SK-N-SH (cell line): ENCODE measurements at places on chromosomes 7 and 10.

DNA sequence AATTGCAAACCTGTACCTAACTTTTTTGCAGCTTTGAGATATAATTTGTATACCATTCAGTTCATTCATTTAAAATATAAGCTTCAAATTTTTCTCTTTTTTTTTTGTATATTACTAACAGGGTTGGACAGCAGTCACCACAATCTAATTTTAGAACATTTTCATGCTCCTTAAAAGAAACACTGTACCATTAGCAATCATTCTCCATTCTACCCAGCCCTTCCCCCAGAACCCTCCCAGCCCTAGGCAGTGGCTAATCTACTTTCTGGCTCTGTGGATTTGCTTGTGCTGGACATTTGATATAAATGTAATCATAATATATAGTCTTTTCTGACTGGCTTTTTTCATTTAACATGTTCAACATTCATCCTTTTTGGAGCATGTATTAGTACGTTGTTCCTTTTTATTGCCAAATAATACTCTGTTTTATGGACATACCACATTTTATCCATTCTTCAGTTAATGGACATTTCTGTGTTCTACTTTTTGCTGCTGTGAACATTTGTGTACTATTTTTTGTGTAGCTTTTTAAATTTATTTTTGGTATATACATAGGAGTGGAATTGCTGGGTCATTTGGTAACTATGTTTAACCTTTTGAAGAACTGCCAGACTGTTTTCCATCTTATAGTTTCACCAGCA, 40.9 kb upstream of the ST7 start:
- DNase-seq, result no peak

DNA sequence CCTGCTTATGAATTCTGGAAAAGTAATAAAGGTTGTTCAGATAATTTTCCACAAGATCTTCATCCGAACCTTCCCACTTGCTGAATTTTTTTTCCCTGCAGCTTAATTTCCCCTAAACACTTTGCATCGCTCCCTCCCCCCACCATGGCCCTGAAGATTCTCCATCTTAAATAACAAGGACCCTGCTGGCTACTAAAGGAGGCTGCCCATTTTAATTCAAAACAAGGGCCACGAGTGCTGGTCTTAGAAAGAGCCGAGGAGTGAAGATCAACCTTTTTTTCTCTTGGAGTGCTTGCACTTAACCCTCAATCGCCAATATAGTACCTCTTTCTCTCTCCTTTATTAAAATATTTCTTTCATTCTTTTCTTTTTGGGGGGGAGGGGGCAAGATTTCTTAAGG, 9.2 kb upstream of the SP8 start:
- DNase-seq, result no peak

GRCh38 chr7:45203936-45204445, 46.4 kb downstream of the RAMP3 start:
- DNase-seq, result no peak

DNA sequence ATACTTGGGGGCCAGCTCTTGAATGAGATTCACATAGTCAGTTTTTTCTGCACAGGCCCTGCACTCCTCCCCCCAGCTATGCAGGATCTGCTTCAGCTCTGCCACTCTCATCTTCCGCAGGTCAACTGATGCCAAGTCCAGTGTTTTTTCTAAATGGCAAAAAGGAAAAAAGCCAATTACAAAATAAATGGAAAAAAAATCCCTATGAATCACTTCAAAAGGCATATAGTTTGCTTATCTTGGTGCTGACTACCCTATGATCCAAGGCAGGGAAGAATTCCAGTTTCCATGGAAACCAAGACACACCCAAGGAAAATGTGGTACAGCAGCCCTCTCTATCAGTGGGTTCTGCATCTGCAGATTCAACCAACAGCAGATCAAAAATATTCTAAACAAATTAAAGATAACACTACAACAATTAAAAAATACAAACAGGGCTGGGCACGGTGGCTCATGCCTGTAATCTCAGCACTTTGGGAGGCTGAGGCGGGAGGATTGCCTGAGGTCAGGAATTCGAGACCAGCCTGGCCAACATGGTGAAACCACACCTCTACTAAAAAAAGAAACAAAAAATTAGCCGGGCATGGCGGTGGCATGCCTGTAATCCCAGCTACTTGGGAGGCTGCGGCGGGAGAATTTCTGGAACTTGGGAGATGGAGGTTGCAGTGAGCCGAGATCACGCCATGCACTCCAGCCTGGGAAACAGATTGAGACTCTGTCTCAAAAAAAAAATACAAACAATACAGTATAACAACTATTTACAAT, 17.6 kb downstream of the CDNF start:
- DNase-seq, result no peak

DNA sequence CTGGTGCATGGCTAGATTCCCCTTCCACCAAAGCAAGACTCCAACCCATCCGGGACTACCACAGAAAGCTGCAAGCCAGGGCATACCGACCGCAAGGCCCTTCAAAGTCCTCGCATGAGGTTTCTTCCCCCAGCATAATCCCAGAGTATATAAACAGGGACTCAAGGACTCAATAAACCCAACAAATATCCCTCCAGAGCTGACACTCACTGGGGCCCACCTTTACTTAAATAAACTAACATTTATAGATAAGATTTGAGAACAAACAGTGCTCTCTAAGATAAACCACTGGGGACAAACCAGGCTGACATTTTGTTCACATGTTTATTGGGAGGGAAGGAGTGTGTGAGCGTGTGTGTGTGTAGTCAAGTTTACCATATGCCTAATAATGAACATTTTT, 138.2 kb downstream of the ADAM12 start:
- DNase-seq, result no peak

DNA sequence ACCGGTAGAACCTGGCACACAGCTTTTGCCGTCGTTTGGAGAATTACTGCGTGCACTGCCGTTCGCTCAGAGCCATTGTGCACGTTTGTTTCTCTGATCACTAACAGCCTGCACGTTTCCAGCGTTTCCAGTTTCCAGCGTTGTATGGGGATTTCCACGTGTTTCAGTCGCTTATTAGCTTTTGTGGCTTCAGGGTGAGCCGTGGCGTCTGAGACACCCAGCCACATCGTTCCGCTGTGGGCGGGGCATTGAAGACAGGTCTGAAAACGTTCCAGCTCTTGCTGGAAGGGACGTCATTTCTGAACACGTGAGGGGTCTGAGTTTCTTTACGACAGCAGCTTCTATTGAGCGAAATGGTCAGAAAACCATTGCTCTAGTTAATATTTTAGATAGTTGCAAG, 164.8 kb downstream of the DNAJB6 start:
- DNase-seq, result no peak

DNA sequence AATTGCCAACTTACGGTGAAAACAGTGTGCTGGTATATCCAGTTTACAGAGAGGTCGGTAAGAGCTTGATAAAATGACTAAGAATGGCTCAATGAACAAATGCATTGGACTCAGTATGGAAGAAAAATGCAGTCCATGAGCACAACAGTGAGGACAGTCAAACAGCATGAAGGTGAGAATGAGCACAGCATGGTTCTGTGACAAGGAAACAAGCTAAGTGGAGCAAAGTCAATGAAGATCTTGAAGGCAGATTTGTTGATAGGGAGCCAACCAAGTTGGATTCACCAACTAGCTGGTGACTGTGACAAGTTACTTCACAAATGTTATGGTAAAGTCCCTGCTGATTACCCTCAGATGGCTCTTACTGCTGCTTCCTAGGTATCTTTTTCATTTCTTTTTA, 75.9 kb downstream of the SHOC2 start:
- DNase-seq, result no peak

- DNase-seq, result peak; percentile 40
These were observed 3.1 kb upstream of the IFIT1B start for GRCh38 chr10:89374713-89375141.

- no peak for DNase-seq
These were observed 149.5 kb downstream of the AHR start for GRCh38 chr7:17447728-17448478.

GRCh38 chr7:42494736-42495135, 257.7 kb upstream of the GLI3 start:
- no peak for DNase-seq

DNA sequence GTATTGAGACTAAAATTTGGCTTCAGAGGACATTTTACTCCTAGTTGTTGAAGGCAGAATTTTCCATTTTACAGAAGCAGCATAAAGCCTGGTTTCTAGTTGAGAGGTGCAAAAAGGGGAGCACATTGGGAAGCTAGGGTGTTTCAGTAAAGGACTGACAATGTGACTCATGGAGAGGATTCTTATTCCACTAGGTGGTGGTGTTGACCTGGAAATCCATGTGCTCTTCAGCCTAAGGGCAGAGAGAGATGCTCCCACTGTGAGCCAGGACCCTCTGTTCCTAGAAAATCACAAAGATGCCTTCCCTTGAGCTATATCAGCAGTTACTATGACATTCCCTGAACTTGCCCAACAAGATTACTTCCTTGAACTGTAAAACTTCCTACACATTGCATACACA, 687.8 kb downstream of the IPMK start:
- peak; percentile 10 for DNase-seq

- DNase-seq, result no peak
These were observed 160.7 kb downstream of the TMEM178B start for GRCh38 chr7:141234335-141235105.

GRCh38 chr10:28551086-28551485, 18.2 kb downstream of the WAC start:
- DNase-seq, result no peak

- no peak for DNase-seq
These were observed 182.7 kb upstream of the LYZL2 start for GRCh38 chr10:30812018-30812851.

DNA sequence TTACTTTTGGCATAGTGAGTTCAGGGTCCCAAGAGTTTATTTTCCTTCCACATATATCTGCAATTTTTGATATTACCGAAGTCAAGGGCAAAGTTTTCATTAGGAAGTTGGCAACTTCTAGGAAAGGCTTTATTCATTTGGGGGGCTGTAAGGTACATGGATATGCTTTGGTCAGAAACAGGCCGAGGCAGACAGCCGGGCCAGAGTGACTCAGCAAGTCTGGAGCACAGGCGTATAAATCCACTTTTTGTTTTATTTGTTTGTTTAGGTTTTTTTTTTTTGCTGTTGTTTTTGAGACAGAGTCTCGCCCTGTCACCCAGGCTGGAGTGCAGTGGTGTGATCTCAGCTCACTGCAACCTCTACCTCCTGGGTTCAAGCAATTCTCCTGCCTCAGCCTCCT, 3.7 kb downstream of the ZNF680 start:
- DNase-seq, result no peak

GRCh38 chr7:139960157-139960556, 102.6 kb downstream of the PARP12 start:
- no peak for DNase-seq

GRCh38 chr7:158898025-158898424, 41.7 kb downstream of the DYNC2I1 start:
- DNase-seq, result no peak

GRCh38 chr7:46450425-46450824, 529.4 kb upstream of the IGFBP3 start:
- no peak for DNase-seq

DNA sequence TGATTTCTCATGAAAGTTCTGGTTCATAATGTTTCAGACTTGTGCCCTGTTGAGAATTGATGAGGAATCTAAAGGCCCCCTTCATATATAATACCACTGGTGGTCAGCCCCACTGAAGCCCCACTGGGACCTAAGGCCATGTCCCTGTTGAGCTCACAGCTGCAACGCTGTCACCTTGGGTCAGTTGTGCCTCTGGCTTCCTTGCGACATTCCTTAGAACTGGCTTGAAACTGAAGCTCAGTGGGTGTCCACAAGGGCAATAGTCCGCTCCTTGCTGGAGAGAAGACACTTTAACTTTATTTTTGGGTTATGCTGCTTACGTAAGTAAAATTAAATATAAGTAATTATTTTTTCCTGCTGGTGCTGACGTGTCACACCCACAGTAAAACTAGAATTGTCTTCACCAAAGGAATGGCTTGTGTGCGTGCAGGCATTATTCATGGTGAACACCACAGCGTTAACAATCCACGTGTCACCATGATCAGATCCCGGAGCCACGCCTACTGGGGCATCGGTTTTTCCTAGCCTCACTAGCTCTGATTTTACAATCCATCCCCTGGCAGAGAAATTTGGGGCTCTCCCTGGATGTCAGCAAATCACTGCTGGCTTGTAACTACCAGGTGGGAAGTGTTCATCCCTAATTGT, 66.5 kb downstream of the BICC1 start:
- no peak for DNase-seq

DNA sequence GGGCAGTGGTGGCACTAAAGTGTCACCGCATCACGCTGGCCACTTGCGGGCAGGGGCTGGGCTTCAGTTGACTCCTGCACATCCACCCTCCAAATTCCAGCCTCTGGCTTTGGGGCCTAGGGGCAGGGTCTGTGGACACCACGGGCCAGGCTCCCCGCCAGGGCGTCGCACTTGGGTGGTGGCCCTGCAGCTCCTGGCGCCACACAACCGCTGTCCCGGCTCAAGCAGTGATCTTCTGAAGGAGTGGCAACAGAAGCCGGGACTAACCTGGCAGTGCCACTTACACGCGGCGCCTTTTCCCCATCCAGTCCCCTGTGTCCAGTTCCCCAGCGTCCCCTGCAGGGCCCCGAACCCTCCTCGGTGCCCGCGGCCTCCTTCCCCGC, 134.3 kb upstream of the ZNF92 start:
- DNase-seq, result no peak

GRCh38 chr10:53886325-53887300, 914.4 kb downstream of the PCDH15 start:
- DNase-seq, result no peak

GRCh38 chr7:1040790-1041189, 3.6 kb upstream of the GPR146 start:
- DNase-seq, result peak; percentile 91

- DNase-seq, result no peak
These were observed 38.9 kb upstream of the KAT6B start for GRCh38 chr10:74787457-74787856.

GRCh38 chr7:79317728-79318127, 135.7 kb downstream of the MAGI2 start:
- no peak for DNase-seq

DNA sequence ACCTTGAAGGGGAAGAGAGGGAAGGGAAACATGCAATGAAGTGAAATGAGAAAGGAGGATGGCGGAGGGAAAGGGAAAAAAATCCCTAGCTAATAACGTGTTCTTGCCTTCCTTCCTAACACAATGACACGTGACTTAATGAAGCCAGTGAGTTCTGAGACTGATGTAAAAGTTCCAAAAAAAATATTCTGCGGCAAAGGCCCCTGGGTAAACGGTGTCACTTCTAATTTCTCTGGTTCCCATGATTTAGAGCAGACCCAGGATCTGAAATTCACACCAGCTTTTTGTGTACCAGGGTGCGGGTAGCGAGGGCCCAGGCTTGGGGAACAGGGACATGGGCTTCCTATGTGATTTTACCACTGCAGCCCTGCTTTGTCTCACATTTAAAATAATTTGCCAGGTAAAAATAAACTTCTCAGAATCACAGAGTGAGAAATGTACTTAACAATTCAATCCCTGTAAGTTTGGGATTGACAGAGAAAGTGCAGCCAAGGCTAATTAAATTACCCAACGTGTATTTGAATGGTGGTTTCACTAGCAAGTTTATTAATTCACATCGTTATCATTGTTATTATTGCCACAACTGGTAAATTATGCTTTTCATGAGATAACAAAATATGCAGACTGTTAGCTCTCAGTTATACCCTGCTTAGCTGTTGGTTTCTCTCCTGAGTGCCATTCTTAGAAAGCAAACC, 182.4 kb downstream of the SEM1 start:
- peak; percentile 20 for DNase-seq
